ENCODE measurements at places on chromosomes 6 and 20. TPM values are rescaled to one million over a fixed set of nuclear protein-coding genes. Genes with fewer than 3 reads are reported as not detected.
A peak's percentile ranks its signal among the peaks of the same experiment; 100 is the strongest.

DNA sequence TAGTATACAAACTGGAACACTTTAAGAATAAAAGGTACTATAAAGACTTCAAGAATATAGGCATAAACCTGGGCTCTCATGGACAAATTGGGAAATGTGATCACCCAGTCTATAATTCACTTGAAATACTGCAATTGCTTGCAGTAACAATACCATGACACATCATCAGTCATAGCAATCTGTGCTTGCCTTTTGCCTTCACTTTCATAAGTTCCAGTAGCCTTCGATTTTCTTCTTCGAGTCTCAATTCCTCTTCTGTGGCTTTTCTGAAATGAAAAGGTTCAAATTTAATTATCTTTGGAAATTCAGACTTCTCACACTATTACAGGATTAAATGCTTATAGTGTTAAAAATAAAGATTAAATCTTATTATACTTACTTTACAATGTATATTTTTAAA is 96.3 kb upstream of the ZBTB24 start:
- no peak for DNase-seq

- no peak for DNase-seq
These were observed 51.5 kb downstream of the HBS1L start for GRCh38 chr6:135002974-135003703.

- no peak for DNase-seq
These were observed at the start of gene MC3R for GRCh38 chr20:56247954-56248782. TSS of gene MC3R (plus strand) at chr20:56248732. CDS start at chr20:56248844, 112 bp downstream.

DNA sequence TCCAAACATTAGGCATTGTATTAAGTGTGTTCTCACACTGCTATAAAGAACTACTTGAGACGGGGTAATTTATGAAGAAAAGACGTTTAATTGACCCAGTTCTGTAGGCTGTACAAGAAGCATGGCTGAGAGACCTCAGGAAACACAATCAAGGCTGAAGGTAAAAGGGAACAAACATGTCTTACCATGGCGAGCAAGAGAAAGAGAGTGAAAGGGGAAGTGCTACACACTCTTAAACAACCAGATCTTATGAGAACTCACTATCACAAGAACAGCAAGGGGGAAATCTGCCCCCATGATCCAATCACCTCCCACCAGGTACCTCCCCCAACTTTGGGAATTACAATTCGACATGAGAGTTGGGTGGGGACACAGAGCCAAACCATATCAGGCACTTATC is 86.6 kb upstream of the TOP1 start:
- DNase-seq, result no peak

DNA sequence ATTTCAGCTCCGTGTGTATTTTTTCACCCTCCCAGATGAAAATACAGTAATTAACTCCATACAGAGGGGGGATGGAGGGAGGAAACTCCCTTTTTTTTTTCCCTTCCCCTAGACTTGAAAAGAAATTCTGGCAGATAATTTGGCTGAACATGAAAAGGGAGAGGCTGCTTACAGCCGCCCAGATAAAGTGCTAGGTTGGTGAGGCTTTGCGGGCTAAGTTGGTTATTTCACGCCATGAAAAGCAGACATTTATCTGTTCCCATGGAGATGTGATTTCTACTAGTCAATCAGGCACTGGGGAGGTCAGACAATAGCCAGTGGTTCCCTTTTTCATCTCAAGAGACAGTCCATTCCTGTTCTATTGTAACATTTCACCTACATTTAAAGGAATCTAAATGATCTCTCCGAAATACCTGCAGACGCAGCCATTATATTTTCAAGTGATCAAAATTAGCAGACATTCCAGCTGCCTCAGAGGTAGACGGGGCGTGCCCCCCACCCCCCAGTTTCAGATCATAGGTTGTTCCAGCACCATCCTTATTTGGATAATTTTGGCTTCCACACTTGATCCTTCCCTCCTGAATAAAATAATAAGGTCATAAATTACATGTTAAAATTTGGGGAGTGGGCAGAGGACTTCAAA is 143.9 kb upstream of the ZNF217 start:
- no peak for DNase-seq

- DNase-seq, result peak; percentile 66
These were observed 253.0 kb downstream of the QKI start for GRCh38 chr6:163667372-163668060.

The FIG4 gene
- 27.9 TPM for total RNA-seq
